ENCODE measurements at places on chromosomes 5 and 9.

DNA sequence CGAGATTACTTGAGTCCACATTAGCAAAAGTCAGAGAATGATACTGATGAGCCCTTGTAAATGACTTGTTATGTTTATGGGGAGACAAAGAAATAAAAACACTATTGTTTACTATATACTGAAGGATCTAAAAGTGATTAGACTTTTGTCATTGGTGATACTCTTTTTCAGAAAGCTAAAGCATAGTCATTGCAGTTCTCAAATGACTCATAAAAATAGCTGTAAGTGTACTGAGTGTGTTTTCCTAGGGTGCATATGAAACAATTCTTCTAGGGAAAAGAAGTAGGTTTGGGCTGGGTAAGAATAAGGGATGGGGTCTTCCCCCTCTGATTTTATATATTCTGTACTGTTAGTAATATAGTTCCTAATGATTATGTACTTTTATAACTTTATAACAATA is 32.6 kb downstream of the WDR36 start:
- DNase-seq = no peak

DNA sequence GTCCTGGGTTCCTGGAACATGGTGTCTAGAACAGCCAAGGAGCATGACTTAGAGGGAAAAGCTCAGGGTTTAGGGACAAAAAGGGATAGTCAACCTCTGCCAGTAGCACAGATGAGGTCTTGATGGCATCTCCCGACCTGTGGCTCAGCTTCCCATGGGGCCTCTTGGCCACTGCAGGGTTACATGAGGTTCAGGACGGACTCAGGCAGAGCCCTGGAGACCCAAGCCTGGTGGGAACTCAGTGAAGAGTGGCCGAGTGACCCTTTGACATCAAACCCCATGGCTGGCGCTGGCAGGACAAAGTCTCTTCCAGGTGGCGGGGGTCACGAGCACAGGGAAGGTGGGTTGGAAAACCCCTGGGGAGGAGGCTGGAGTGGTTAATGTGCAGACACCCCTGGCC is 57.8 kb downstream of the MTRR start:
- no peak for DNase-seq

- no peak for DNase-seq
These were observed 41.3 kb downstream of the ROPN1L start for GRCh38 chr5:10482791-10483530.

DNA sequence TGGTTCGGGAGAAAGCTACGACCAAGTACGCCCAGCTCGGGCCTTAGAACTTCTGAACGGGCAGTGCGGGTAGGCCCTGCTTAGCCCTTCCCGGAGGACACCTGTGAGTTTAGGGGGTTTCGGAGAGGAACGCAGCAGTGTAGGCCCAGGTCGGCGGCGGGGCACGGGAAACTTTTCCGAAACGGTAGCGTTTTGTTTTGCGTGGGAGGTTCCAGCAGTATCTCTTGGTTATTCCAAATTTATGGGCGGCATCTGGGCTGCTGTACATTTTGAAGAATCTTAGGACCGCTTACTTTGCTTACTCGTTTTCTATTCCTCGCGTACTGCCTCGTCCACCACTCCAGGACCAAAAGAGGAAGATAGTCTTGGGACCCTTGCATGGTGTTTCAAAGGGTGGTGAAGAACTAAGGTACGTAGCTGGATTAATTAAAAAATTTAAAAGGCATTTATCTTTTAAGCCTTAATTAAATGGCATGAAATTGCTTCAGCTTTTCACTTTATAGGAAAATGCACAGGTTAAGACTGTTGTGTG is 492 bp downstream of the TENT2 start:
- DNase-seq = no peak

- DNase-seq = no peak
These were observed 3.6 kb upstream of the FST start for GRCh38 chr5:53476531-53477480.

- no peak for DNase-seq
These were observed 291.1 kb downstream of the MLLT3 start for GRCh38 chr9:20331095-20331685.

- DNase-seq = no peak
These were observed 147.7 kb downstream of the DCP2 start for GRCh38 chr5:113124265-113124664.

DNA sequence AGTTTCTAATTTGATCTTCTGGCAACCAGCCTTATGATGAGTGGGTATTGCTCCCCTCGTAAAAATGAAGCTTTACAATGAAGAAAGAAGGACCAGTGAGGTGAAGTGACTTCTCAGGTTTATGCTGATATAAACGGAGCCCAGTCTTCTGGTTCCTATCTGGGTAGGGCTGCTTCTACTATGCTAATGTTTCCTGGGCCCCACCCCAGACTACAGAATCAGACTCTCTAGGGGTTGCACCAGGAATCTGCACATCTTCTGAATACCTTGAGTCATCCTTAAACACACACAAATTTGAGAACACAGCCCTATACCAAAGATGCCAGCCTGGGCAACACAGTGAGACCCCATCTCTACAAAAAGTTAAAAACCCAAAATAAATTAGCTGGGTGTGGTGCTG is 16.2 kb downstream of the BTF3 start:
- no peak for DNase-seq

DNA sequence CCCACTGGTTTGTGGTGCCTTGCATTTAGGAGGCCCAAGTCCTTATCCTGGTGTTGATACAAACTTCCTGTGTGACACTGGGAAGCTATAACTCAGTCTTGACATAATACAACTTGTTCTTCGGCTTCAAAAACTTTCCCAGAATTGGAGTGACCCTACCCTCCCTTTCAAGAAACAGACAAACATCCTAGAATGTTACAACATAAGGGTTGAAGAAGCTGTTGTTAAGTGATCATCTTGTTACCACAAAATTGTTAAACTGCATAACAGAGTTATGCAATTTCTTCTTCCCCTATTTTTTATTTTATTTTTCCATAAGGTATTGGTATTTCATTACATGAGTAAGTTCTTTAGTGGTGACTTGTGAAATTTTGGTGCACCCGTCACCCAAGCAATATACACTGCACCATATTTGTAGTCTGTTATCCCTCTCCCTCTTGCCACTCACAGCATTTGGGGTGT is 21.3 kb downstream of the TLR4 start:
- DNase-seq = no peak

GRCh38 chr9:86908261-86908660 is 39.0 kb downstream of the GAS1 start:
- no peak for DNase-seq

- no peak for DNase-seq
These were observed 284.9 kb upstream of the IRX1 start for GRCh38 chr5:3310541-3311261.

DNA sequence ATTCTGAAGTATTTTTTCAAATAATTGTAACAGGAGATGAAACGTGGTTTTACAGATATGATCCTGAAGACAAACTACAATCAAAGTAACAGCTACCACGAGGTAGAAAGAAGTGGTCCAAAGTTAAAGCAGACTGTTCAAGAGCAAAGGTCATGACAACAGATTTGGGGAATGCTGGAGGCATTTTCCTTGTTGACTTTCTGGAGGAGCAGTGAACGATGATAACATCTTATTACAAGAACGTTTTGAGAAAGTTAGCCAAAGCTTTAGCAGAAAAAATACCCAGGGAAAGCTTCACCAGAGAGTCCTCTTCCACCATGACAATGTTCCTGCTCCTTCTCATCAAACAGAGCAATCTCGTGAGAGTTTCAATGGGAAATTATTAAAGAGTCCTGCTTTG is 145.4 kb upstream of the NREP start:
- no peak for DNase-seq

DNA sequence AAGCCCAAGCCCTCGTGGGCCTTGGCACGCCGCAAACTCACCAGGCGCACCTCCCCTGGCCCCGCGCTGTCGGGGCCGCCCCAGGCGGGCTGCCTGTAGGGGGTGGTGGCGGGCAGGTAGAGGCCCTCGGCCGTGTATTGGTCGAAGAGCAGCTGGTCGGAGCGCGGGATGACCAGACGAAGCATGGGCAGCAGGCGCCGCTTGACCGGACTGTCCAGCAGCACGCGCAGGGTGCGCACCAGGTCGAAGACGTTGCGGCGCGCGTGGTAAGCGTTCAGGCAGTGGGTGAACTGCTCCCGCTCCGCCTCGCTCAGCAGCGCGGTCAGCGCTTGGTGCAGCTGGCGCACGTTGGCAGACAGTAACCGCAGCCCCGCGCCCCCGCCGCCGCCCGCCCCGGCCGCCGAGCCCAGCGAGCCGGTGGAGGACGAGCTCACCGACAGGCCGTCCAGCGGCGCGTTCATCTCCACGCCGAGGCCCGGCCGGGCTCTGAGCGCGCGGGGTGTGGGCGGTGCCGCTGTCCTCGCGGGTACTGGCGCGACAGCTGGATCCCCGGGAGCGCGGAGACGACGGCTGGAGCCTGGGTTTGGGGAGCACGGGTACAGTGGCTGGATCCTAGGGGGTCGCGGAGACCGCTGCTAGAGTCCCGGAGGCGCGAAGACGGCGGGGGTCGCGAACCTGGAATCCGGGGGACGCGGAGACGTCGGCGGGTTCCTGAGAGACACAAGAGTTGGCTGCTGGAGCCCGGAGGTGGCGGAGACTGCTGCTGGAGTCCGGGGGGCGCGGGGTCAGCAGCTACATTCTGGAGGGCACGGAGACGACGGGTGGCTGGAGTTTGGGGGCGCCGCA is 709 bp downstream of the WHRN start:
- peak; percentile 17 for DNase-seq

GRCh38 chr5:35302544-35302943 is 72.3 kb upstream of the PRLR start:
- DNase-seq = no peak

DNA sequence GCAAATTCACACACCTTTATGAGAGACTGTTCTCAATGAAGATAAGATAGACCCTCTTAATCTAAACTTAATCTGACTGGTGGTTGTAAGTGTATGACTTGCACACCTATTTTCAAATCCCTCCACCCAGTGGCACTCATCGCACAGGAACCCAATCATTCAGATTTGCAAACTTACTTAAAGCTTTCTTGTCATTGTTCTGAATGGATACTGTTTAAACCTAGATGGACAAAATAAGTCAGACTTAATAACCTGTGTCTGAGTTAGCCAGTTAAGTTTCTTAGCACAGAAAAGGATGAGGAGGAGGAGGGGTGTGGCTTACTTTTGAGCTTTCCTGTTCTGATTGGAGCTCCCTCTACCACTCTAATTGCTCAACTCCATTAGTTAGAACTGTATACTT is 252.4 kb upstream of the CCNH start:
- DNase-seq = no peak

DNA sequence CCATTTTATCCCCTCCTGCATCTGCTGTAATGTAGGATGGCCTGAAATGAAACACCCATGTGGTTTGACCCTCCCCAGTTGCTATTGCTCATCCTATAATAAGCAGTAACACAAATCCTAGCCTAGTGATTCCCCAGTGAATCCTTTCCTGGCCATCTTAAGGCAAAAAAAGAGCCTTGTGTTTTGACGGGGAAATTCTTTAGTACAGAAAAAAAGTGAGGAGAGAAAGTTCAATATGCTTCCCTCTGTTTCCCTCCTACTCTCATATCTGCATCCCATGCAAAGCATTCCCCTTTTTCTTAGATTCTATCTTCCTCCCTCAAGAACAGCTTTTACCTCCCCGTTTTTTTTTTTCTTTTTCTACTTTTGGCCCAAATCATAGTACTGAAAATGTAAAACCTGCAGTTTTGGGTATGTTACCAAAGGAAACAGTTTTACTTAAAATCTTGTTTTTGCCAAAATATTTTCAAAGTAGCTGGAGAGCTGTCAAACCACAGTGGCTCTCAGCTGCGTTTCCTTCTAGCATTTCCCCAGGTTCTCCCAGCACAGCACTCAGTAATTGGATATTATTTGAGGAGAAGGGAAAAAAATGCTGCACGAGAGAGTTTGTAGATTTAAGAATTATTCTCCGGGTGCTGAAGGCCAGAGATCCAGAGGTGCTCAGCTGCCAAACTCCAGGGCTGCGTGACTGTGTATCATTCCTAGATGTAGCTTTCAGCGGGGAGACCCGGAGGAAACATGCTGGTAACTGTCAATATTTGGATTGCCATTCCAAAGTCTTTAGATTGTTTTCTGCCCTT is 321.4 kb downstream of the NPR3 start:
- no peak for DNase-seq

GRCh38 chr5:88419931-88420330 is 151.3 kb upstream of the TMEM161B start:
- DNase-seq = no peak

- DNase-seq = no peak
These were observed 79.5 kb upstream of the NFIB start for GRCh38 chr9:14393418-14393817.

DNA sequence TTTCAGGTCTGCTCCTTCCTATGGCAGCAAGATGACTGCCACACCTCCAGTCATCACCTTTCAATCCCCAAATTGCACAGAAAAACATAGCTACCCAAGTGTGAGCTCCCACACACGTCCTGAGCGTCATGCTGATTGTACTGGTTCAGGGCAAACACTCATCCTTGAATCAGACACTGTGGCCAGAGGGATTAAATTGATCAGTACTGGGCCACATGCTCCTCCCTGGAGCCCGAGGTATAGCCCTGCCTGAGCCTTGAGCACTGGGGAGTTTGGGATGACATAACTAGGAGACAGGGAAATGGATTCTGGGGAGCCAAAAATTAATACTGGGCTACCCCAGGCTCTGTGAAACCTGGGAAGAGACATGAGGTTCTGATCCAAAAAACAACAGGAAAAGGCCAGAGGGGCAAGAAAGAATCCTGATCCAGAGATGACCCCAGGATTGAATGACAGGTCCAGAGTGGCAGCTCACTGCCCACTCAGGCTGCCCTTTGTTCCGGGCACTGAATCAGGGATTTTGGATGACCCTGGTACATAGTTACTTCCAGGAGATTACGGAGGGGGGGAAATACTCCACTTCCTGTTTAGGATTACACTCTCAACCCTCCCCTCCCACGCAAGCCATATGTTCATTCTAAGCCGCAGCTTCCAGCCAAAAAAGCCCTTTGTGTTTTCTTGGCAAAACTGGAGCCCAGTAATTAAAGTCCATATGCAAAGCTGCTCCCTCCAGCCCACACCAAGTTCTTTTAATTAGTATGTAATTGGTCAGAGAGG is 141.6 kb upstream of the SPRY4 start:
- DNase-seq = no peak

GRCh38 chr5:132822650-132823480 is 7.6 kb downstream of the SHROOM1 start:
- DNase-seq = no peak

DNA sequence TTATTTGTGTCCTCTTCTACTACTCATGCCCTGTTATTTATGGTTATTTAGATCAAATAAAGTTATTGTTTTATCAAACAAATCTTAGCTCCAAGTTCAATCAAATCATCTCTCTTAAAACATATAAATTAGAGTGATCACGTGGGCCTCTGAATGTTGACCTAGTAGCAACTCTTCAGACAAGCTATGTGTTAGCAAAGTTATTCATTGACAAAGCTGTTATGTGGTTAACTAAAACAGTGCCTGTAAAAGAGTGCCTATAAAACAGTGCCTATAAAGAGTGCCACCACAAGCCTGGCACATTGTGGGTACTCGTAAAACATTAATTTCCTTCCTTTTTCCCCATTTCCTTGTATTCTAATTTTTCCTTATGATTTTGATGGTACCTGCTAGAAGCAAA is 421.9 kb downstream of the HCN1 start:
- no peak for DNase-seq

All from T-cell (primary cell).